ENCODE measurements at places on chromosomes 6 and 20.

DNA sequence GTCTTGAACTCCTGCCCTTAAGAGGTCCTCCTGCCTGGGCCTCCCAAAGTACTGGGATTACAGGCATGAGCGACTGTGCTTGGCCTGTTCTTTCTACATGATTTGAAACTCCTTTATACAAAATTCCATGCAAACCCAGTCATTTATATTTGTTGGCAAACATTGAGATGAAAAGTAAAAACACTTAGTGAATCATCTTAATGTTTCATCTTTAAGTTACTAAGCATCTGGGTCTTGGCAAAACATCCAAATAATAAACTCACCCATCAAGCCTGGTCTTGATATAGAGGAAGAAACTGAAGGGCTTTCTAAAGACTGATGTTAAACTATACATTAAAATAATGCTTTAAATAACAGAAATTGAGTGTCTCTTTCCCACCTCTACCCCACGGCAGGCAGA, 95.1 kb downstream of the FUT9 start:
- DNase-seq, result no peak

- peak; percentile 21 for DNase-seq
These were observed 163.4 kb upstream of the HEY2 start for GRCh38 chr6:125586074-125586473.

DNA sequence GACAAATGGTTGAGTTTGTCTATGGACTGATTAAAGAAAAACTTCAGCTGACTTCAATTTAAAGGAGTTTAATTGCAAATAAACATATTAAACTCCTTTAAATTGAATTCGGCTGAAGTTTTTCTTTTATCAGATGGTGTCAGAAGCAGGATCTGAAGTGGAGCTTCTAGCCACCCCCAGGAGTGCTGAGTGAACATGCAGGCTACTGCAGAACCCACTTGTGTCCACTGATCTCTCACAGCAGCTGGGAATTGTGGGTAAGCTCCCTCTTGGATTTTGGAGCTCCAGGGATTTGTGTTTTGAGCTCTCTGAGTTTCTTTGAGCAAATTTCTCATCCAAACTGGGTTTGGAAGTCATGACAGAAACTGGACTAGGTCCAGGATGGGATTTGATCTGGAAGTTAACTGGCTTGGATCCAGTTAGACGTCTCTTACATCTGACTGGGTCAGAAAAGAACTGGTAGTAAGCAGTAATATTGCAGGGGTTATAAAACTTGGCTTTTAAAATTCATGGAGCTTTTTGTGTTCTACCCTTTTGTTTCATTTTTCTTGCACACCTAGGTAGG, 95.8 kb upstream of the UST start:
- no peak for DNase-seq

DNA sequence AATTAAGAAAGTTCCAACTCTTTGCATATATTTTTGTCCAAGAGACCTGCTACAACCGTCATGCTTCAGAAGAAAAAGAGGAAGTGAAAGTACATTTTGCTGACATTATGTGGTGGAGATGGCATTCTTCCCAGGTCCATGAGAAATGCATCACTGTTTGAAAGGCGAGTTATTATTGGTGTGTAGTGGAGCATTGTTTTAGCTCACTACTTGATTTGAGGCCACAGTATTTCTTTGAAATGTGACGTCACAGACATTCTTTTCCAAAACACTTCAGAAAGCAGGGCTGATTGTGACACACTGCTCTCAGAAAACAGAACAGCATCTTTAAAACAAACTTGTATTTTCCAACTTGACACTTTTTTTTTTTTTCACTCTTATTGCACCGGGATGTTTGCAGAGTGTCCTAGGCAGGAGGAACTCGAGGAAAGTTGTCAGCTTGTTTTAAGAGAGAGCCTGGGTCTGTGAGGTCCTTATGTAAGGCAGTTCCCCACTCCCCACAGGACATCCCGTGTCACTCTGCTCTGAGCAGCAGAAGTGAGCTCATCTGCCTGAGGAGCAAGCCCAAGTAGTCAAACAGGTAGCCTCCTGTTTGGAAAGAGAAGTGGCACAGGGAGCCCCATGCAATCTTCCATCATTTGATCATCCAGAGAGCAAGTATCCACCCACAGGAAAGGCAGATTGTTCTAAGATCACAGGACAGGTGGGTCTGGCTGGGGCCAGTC, 1.1 kb downstream of the SPTLC3 start:
- DNase-seq, result peak; percentile 91

GRCh38 chr20:6421321-6422248, 298.8 kb upstream of the FERMT1 start:
- DNase-seq, result no peak

- no peak for DNase-seq
These were observed 115.2 kb downstream of the DLL1 start for GRCh38 chr6:170175644-170176135.

- DNase-seq, result no peak
These were observed 5.6 kb downstream of the SLC17A5 start for GRCh38 chr6:73648166-73648565.

DNA sequence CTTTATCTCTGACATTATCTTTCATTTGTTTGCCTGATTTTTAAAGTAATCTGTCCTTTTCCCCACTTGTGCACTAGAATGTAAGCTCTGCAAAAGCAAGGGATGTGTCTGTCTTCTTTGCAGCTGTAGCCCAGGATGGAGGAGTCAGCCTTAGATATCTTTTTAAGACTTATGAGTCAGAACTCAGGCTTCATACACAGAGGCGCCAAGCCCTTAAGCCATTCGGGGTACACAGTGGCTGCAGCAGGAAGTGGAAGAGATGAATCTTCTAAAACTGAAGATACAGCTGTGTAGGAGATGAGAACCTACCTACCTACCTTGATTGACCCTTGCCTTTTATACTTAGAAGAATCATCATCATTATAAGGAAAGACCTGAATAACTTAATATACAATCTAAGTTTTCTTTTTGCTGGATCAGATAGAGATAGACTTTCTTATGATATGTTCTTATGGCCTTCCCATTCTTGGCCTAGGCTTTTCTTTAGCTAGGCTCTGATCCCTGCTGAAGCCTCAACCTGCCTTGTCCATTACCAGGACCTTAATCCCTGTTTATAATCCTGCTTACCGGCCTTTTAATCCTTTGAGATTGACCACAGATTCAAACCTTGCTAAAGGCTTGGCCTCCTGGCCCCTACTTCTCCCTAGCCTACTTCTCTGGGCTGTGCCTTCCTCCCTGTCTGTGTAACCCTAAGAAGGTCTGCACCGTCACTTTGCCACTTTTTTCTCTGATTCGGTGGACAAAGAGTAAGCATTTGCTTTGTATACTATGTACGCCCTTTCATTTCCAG, 304.5 kb downstream of the PRL start:
- peak; percentile 59 for DNase-seq

GRCh38 chr6:46129291-46129628, 529 bp upstream of the ENPP4 start:
- no peak for DNase-seq

DNA sequence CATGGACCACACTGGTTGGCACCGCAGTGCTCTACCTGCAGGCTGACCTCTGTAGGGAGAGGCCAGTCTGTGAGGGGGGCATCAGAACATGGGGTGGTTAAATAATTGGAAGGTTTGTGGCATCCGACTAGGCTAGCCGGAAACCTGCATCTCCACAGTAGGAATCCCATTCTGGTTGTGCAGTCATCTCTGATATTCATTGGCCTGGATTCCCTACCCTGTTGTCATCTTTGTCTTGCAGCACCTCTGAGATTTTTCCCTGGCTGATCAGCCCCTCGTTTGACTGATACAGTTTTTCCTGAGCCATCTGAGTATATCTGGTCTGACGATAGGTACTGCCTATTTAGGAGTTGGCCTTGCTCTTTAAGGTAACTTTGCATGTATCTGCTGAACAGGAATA, 259.4 kb downstream of the TMEM242 start:
- DNase-seq, result no peak

DNA sequence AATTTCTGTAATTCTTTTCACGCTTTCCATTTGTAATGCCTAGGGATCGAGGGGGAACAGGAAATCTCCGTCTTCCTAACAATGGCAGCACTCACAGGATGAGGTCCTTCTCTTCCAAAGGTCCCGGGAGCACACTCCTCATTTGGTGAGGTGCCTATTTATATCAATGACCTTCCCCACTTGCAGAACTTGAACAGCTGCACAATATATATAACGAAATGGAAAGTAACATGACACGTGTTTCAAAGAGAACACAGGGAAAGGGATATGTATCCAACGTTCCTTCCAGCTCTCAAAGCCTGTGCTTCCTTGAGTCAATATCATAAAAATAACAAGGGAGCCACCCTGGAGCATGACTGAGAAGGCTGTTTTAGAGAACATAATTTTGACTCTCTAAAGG, 78.6 kb upstream of the RBM24 start:
- DNase-seq, result no peak

GRCh38 chr6:81865712-81866111, 113.2 kb upstream of the TENT5A start:
- DNase-seq, result peak; percentile 72

DNA sequence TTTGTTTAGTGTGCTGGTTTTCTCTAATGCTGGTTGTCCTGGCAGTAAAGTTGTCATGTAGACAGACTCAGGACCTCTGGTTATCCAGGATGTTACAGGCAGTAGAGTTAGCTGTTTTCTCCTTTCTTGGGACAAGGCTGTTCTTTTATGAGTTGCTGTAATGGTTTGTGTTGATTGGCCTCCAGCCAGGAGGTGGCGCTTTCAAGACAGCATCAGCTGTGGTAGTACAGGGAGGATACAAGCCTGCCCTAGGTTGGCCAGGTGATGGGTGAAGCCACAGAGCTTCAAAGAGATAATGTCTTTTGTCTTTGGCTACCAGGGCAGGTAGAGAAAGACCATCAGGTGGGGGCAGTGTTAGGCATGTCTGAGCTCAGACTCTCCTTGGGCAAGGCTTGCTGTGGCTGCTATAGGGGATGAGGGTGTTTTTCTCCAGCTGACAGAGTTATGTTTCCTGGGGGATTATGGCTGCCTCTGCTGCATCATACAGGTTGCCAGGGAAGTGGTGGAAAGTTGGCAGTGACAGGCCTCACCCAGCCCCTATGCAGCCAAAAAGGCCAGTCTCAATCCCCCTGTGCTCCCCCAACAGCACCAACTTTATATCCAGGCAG, 127.2 kb upstream of the TAB2 start:
- DNase-seq, result peak; percentile 18

DNA sequence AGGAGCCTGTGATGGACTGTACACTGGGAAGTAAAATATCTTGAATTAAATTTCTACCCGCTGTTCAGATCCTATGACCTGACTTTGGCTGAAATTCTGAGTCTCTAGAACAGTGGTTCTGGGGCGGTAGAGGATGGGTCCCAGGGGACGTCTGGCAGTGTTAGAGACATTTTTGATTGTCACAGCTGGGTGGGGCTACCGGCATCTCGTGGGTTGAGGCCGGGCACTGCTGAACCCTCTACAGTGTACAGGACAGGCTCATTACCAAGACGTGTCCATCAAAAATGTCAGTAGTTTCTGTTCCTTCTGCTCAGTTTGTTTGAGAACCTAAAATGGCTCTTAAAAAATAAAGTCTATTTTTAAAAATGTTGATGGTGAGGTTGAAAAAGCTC, 11.5 kb upstream of the RPS6KA2 start:
- DNase-seq, result no peak

DNA sequence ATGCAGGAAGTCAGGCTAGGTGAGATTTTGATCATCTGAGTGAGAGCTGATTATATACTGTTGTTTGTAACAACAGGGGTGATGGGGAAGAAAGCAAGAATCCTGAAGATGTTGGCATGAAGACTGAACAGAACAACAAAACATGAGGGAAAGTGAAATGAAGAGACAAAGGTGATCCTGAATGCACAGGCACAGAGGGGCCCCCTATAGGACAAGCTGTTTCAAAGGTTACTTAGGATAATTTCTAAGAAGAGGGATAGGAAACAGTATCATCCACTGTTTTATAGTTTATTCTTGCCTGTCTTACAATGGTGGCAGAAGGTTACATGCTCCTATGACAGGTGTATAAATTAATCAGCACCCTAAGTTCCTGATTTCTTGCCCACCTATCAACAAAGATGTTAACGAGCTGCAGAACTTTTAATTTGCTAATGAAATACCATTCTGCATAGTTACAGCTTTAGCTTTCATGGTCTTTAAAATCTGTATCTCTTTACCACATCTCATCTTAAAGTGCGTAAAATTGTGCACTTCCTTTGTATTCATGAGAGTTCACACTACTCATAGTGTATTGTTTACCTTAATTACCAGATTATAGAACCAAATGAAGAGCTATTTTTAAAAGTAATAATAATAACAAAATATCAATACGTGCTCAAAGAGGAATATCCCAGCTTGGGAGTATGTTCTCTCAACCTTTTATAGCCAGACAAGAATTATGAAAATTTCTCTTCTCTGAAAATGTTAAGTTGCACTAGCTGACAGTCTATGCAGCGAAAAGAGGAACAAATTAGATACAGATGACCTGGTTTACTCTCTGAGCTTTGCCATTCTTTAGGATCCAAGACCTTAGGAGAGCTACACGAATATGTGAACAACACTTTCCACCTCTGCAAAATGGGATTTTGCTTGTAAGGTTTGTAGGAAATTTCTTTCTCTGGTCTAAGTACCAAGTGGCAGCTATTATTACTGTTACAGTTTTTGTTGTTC, 192.5 kb downstream of the EDN1 start:
- no peak for DNase-seq

GRCh38 chr6:170378502-170378901, 71.9 kb downstream of the FAM120B start:
- DNase-seq, result no peak

- no peak for DNase-seq
These were observed 114.6 kb upstream of the TAB2 start for GRCh38 chr6:149202952-149203351.

DNA sequence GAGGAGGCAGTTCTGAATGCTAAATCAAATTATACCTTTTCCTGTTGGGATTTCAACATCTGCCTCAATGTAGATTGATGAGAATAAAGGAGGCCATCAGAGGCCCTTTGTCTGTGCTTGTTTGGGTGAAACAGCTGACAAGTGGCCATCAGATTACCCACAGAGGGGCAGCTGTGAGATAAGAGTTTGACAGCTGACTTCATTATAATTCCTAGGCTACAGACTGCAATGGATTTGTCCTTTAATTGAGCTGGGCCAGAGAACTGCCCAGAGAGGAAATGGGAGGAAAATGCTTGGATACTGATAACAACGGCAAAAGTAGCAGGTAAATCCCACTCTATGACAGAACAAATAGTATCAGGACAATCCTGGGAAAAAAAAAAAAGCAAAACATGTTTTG, 649.4 kb downstream of the HDGFL1 start:
- DNase-seq, result no peak

DNA sequence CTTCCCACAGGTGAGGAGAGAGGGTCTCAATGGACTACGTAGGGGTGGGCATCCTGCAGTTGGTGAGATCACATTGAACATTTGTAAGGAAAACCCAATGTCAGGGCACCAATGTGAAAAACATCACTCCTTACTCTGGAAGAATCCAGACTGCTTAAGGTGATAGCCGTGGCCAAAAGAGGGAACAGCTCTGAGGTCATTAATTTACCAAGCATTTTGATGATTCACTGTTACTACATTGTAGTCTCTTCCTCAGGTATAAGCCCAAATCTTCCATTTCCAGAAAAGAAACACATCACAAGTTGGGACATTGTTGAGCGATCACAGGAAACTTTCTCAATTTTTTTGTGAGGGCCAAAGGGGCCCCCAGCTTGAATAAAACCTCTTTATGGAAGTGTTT, 61.1 kb upstream of the SPTLC3 start:
- DNase-seq, result no peak

- no peak for DNase-seq
These were observed 13.1 kb downstream of the ZNF341 start for GRCh38 chr20:33744773-33745385.

GRCh38 chr6:150969901-150970300, 104.4 kb downstream of the MTHFD1L start:
- no peak for DNase-seq
